T-cell (primary cell): ENCODE measurements at places on chromosomes 12 and 14.

GRCh38 chr12:121822393-121823100 is 18.7 kb downstream of the SETD1B start:
- H3K4me3 ChIP-seq = no peak overlapping the region
- H3K36me3 ChIP-seq = peaks cover 31% of the 10 kb centered on the region
- H3K27me3 ChIP-seq = no peaks in the 10 kb centered on the region
- H3K4me1 ChIP-seq = no peaks in the 10 kb centered on the region
- no peak overlapping the region for H3K27ac ChIP-seq
- no peak for DNase-seq

DNA sequence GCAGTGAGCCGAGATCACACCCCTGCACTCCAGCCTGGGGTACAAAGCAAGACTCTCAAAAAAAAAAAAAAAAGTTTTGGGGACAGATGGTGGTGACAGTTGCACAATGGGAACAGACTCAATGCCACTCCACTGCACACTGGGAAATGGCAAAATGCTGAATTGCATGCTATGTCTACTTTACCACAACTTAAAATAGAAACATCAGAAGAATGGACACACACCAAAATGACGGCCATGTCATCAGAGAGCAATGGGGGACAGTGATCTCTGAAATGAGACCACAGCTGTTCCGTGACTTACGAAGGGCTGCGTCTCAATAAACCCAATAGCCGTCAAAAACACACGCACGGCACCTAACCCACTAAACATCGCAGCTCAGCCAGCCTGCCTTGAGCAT is 13.7 kb downstream of the DDX54 start:
- H3K36me3 ChIP-seq = peaks cover 17% of the 10 kb centered on the region
- no peak for DNase-seq
- H3K27ac ChIP-seq = no peak overlapping the region
- peaks cover 7% of the 10 kb centered on the region for H3K4me1 ChIP-seq

GRCh38 chr12:95088379-95088778 is 15.0 kb upstream of the NR2C1 start:
- no peaks in the 10 kb centered on the region for H3K36me3 ChIP-seq
- H3K4me3 ChIP-seq = no peak overlapping the region
- H3K4me1 ChIP-seq = no peaks in the 10 kb centered on the region
- H3K27ac ChIP-seq = no peak overlapping the region

- no peaks in the 10 kb centered on the region for H3K27me3 ChIP-seq
- H3K4me3 ChIP-seq = no peak overlapping the region
- H3K36me3 ChIP-seq = peaks cover 2% of the 10 kb centered on the region
- no peak overlapping the region for H3K27ac ChIP-seq
Observed at GRCh38 chr14:73025544-73025943, 1.4 kb downstream of the ZFYVE1 start.

DNA sequence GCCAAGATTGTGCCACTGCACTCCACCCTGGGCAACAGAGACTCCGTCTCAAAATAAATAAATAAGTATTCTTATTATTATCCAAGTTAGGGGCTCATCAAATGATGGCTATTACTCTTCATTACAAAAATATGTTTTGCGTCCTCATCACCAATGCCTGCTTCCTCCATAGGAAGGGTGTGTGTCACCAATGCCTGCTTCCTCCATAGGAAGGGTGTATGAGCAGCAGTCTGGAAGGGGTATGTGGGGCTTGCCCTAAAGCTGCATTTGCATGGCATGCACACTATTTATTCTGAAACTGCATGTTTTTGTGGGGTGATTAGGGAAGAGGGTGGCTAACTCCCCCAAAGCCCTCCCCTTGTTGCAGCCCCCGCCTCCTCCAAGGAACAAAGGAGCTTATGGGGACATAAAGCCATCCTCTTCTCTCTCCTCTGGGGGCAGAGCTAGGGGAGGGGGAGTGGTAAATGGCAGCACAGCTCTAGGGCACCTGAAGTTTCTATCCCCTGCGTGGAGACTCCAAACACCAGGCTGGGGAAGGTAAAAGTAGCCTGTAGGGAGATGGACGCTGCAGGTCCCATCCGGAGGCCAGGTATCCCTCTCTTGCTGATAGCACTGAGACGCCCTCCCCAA is 1.3 kb downstream of the CAMKK2 start:
- no peaks in the 10 kb centered on the region for H3K27me3 ChIP-seq
- H3K27ac ChIP-seq = no peak overlapping the region
- H3K4me1 ChIP-seq = peaks cover 32% of the 10 kb centered on the region
- DNase-seq = no peak

DNA sequence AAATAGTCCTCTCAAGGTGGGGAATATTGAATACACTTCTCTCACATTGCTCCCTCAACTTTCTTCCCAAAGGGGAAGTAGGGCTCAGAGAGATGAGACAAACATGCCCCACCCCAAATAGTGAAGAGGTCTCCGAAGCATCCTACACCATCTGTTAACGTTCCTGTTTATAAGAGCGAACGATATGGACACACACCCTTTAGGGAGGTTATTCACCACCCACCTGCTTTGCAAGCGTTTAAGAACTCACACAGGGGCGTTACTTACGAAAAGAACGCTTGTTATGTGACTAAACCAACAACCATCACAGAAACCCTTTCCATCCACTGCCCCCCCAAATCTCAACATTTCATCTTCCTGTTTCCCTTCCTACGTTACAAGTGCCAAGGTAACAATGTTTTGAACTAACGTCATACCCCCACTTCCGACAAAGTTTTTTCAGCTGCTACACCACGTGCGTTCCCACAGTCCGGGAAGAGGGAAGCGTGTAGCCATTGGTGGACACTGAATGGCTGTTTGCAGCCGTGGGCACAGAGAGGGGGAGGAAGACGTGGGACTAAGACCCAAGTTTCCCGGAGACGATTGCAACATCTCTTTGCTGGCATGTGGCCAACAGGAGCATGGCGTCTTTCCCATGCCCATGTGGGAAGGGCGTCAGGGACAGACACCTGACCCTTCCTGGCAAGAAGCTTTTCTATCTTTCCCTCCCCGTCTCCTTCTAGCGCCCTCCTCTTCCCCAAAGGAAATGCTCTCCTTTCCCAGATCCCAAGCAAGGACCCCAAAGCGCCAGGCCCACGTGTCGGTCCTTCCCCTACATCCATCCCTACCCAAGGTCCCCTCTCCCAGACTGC is 1.2 kb downstream of the YBX3 start:
- H3K4me3 ChIP-seq = peak overlapping the region; percentile 66
- peak; percentile 23 for DNase-seq
- H3K27me3 ChIP-seq = no peaks in the 10 kb centered on the region
- peak overlapping the region; percentile 80 for H3K27ac ChIP-seq
- peaks cover 13% of the 10 kb centered on the region for H3K4me1 ChIP-seq

GRCh38 chr12:112841906-112842305 is 50.4 kb downstream of the RPH3A start:
- H3K36me3 ChIP-seq = no peaks in the 10 kb centered on the region
- no peaks in the 10 kb centered on the region for H3K27me3 ChIP-seq
- no peak overlapping the region for H3K4me3 ChIP-seq

GRCh38 chr12:7207866-7208625 is 18.6 kb downstream of the PEX5 start:
- no peak overlapping the region for H3K4me3 ChIP-seq
- no peaks in the 10 kb centered on the region for H3K4me1 ChIP-seq
- H3K27ac ChIP-seq = no peak overlapping the region
- peaks cover 9% of the 10 kb centered on the region for H3K36me3 ChIP-seq
- H3K27me3 ChIP-seq = no peaks in the 10 kb centered on the region
- DNase-seq = no peak

GRCh38 chr14:62462988-62463387 is 582.3 kb downstream of the KCNH5 start:
- H3K36me3 ChIP-seq = no peaks in the 10 kb centered on the region
- no peaks in the 10 kb centered on the region for H3K4me1 ChIP-seq
- no peak overlapping the region for H3K4me3 ChIP-seq
- DNase-seq = no peak
